Fibroblast of mammary gland (primary cell): ENCODE measurements at places on chromosomes 3 and 15.
A peak's percentile ranks its signal among the peaks of the same experiment; 100 is the strongest.

DNA sequence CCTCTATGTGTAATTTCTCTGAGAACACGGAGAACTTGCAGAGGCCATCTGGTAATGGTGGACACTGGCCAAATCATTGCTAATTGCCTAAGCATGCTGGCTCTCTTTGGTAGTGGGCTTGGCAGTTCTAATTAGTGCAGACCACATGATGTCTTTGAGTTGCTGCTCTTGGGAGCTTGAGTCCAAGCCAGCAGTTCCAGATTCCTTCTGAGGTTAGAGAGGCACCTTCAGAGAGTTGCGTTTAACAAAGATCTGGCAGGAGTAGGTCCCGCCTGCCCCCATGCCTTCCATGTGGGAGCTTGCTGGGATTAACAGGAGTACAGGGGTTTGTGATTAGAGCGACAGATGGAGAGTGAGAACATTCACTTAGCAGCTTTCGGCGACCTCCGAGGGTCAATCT is 449.0 kb upstream of the LMCD1 start:
- peak; percentile 40 for DNase-seq

DNA sequence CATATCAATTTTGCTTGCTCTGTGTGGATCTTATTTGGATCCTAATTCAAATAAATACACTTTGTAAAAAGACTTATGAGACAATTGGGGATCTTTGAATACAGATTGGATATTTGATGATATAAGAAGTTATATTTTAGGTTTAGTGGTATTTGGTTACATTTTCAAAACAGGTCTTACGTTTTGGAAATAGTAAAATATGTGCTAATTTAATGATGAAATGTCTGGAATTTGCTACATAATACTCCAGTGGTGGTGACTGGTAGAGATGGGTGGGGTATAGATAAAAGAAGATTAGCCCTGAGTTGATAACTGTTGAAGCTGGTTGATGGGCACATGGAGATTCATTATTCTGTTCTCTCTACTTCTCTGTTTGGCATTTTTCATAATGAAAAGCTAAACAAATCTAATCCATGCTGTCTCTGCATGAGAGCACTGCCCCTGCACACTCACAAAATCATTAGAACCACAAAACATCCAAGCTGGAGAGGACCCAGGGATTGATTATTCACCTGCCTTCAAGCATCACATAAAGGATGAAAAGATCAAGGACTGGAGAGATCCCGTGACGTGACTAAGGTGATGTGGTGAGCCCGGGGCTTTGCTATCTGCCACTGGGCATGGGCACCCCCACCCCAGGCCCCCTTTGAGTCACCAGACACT is 58.9 kb downstream of the TLE3 start:
- no peak for DNase-seq

GRCh38 chr3:9721015-9721699 is 10.4 kb upstream of the BRPF1 start:
- DNase-seq = peak; percentile 33

- no peak for DNase-seq
Measured at GRCh38 chr15:92914768-92915221, 14.7 kb downstream of the CHD2 start.

DNA sequence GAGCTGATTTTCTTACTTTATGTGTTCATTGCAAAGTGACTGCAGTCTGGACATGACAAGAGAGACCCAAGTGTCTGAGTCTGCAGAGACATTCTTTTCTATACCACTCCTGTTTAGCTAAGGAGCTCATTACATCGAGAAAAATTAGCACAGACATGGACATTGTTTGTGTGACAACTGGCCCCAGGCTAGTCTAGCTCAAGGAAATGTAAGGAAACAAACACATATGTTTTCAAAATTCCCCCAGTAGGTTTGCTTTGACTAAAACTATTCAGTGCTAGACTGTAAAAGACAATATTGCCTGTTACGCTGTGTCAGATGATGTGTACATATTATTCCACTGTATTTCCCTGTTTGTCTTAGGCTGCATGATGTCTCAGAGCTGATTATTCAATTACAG is 40.9 kb downstream of the TPRG1 start:
- DNase-seq = no peak

DNA sequence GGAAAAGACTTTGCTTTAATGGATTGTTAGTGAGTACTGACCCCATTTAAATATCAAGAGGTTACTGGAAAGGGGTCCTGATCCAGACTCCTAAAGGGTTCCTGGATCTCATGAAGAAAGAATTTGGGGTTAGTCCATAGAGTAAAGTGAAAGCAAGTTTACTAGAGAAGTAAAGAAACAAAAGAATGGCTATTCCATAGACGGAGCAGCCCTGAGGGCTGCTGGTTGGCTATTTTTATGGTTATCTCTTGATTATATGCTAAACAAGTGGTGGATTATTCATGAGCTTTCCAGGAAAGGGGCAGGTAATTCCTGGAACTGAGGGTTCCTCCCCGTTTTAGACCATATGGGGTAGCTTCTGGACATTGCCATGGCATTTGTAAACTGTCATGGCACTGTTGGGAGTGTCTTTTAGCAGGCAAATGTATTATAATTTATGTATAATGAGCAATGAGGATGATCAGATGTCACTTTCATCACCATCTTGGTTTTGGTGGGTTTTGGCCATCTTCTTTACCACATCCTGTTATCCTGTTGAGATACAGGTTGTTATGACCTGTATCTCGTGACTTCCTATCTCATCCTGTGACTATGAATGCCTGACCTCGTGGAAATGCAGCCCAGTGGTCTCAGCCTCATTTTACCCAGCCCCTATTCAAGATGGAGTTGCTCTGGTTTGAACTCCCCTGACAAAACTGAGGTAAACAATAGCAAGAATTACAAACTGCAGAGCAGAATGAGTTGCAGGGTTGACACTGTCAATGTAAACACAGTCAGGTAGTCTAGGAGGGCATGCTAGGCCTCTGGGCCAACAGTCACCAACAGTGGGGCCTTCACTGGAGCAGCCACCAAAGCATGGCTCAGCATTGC is 10.3 kb upstream of the GPR160 start:
- DNase-seq = no peak

- no peak for DNase-seq
Measured at GRCh38 chr3:9978710-9979305, 7.8 kb downstream of the EMC3 start.

DNA sequence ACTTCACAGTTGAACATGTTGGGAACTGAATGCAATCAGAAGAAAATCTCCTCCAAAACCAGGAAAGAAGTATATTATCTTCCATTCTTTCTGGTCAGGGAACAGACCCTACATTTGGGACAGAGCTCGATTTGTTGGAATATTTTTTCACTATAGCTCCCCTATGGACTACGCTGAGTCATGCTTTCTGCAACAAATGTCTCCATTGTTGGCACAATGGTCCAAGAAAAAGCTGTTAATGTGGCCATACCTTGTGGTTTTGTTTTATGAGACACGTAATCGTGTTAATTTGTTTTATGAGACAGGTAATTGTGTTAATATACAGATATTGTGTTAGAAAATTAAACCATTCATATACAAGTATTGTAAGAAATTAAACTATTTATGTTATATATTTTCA is 101.4 kb downstream of the TGFBR2 start:
- no peak for DNase-seq
